ENCODE measurements at places on chromosomes 3 and 15.
A peak's percentile ranks its signal among the peaks of the same experiment; 100 is the strongest.

DNA sequence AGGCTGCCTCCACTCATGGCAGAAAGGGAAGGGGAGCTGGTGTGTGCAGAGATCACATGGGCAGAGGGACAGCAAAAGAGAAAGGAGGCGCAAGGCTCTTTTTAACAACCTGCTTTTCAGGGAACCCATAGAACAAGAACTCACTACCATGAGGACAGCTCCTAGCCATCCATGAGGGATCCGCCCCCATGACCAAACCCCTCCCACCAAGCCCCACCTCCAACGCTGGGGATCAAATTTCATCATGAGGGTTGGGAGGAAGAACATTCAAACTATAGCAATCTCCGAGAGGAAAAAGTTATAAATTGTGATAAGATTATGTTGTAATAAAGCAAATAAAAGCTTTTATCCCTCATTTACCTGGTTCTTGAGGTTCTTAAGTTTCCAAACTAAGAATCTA is 84.7 kb upstream of the LMCD1 start:
- no peak for DNase-seq

GRCh38 chr3:60986552-60986951 is 264.7 kb downstream of the FHIT start:
- DNase-seq, result no peak

GRCh38 chr3:14411988-14412387 is 9.6 kb downstream of the SLC6A6 start:
- no peak for DNase-seq

- DNase-seq, result no peak
These were observed 201.3 kb upstream of the RARB start for GRCh38 chr3:25226747-25227146.

DNA sequence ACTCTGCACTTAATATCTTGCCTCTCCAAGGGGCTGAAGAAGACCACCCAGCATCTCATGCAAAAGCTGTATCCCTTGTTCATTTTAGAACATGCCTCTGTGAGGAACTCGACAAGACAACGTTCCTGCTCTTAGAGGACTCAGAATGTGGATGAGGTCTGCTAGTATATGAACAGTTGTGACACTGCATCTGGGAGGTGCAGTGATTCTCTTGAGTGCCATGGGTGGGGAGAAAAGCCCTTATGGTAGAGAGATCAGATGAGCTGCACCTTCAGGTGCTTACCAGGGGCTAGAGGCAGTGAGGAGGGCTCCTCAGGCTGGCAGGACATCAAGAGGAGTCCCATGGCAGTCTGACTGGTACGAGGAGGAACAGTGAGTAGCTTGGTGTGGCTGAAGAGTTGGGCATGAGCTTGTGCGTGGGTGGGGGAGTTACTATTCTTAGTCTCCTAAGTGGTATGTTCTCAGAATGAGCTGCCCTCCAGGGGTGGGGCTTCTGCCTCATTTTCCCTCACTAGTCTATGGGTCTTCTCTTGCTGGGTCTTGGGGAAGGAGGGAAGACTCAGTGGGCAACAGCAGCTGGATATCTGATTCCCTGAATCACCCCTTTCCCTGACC is 56.7 kb upstream of the ATP2B2 start:
- DNase-seq, result no peak

GRCh38 chr3:187490366-187490765 is 122.2 kb downstream of the RTP4 start:
- DNase-seq, result no peak

- DNase-seq, result no peak
These were observed 298.8 kb downstream of the MEX3B start for GRCh38 chr15:81747026-81747425.

DNA sequence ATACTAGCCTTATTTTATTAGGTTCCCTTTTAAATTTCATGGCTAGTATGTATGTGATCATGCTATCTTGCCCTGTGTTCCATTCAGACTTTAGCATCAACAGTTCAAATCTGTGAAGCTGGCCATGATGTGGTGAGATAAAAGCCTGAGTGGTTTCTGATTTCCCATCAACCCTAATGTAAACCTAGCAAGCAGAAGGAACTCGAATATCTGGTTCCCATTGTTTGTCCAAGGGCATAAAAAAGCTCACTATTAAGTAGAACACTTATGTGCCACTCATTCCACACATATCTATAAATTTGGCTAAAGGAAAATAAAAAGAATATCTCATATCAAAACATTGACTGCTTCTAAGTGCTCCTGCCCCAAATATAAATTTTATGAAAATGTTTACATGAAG is 311.7 kb downstream of the CADM2 start:
- no peak for DNase-seq

GRCh38 chr15:55654561-55655031 is 66.5 kb upstream of the PYGO1 start:
- no peak for DNase-seq

- no peak for DNase-seq
These were observed 275.2 kb upstream of the MEIS2 start for GRCh38 chr15:37375519-37375918.

GRCh38 chr3:30059240-30059639 is 547.2 kb upstream of the TGFBR2 start:
- no peak for DNase-seq

DNA sequence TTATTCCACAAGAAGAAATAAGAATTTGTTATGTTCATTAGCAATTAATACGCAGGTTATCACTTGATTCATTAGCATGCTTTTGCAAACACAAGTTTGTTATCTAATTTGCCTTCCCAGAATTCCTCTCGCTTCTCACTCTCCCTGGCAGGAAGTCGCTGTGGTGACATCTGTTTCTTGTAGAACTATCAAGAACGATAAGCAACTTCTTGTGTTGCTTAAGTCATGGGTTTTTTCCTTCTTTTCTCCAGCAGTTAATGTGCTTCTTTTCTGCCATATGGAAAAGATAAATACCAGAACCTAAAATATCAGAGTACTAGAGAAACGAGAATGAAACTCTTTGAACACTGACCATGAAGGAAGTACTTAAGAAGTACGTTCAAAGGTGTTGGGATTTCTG is 99.8 kb upstream of the CHMP2B start:
- no peak for DNase-seq

DNA sequence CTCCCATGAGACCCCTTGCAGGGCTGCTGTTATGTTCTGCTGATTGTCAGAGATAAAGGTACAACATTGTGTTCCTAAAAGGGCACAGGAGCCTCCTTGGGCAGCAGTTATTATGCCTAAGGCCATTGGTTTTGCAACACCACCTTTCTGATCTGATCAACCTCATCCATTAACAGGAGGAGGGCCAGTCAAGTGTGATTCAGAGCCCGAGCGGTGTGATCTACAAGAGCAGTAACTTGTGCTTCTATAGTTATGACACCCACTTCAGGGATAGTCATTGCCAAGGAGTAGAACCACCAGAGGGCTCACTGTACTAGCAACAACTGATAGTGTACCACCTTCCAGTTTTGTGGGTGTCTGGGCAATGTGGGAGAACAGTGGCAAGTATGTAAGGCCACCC is 1457.9 kb upstream of the CADM2 start:
- DNase-seq, result no peak

GRCh38 chr3:105448338-105448982 is 81.8 kb downstream of the ALCAM start:
- no peak for DNase-seq

- DNase-seq, result no peak
These were observed 76.4 kb downstream of the USF3 start for GRCh38 chr3:113620091-113620490.

GRCh38 chr3:15815696-15816095 is 17.9 kb upstream of the ANKRD28 start:
- no peak for DNase-seq

DNA sequence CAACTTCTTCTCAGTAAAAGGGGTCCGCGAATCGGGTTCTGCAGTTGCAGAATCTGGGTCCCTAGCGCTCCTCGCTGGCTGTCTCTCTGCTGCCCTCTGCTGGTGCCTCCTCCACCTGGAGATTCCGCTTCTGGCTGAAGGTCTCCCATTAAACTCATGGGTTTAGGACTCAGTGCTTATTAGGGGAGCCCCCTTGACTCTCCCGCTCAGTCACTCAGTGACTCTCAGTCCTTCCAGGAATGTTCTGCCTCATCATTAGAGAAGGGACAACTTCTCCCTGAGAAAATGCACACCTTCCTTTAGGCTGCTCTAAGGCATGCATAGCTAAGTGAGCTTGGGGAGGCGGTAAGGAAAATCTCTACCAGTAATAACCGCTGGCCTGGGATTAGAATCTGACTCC is 7.1 kb downstream of the CPN2 start:
- DNase-seq, result peak; percentile 58

- peak; percentile 20 for DNase-seq
These were observed 567 bp downstream of the PFN2 start for GRCh38 chr3:149969940-149970715.

DNA sequence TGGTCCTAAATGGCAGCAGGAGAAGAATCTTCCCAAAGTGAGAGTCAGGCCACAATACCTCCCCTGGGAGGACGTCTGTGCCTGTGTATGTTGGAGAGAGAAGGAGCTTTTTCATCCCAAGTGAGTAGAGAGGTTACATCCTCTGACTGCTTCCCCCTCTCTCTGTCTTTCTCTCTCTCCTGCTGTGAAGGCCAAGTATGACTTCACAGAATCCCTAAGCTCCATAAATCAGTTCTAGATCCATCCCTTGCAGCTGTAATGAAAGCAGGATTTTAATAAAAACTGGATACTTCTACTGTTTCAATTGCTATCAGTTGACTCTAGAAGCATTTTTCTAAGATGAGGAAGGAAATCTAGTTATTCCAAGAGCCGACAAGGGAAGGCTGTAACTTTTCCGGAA is 389.1 kb upstream of the PROK2 start:
- no peak for DNase-seq

DNA sequence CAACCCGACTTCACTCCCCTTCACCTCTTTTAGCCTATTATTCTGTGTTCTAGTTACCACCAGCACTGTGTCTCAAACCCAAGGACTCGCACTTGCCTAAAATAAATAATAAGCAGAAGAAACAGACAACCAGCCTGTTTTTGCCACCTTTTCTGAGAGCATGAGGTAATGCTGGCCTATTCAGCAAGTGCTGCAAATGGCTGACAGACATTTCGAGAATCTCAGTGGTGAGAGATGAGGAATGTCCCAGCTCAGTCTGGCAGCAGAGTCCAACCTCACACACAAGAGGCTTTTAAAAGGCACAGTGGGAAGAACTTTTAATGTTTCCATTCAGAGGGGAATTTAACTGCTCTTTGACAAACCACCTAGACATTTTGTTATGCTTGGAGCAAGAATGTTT is 143.3 kb upstream of the GMNC start:
- no peak for DNase-seq

DNA sequence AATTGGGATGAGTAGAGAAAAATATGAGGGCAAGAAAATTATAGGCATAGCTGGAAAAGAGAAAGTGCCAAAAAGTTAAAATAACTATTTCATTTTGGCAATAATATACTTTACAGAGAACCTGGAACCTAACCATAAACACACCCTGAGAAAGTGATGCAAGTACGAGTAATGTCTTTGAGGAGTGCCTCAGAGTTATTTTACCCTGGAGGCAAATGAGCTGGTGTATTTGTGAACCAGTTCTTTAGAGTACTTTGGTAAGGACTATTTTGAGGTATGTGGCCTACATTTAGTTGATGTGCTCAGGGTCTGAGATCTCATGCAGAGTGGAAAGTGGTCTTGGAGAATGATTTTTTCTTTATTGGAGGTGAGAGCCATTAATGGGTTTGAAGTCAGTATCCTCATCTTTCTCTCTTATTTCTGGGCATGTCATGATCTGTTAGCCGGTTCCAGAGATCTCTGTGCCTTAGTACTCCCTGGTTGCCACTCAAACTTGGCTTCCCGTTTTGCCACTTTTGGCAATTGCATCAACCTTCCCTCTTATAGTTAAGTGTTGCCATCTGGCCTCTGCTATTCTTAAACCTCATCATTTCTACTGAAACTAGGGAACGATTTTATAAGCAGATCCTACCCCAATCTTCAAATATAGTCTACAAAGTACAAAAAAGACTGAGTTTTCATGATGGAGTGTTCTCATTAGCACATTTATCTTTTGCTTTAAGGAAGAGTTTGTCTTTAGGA is 145.7 kb downstream of the EPHA6 start:
- DNase-seq, result no peak

DNA sequence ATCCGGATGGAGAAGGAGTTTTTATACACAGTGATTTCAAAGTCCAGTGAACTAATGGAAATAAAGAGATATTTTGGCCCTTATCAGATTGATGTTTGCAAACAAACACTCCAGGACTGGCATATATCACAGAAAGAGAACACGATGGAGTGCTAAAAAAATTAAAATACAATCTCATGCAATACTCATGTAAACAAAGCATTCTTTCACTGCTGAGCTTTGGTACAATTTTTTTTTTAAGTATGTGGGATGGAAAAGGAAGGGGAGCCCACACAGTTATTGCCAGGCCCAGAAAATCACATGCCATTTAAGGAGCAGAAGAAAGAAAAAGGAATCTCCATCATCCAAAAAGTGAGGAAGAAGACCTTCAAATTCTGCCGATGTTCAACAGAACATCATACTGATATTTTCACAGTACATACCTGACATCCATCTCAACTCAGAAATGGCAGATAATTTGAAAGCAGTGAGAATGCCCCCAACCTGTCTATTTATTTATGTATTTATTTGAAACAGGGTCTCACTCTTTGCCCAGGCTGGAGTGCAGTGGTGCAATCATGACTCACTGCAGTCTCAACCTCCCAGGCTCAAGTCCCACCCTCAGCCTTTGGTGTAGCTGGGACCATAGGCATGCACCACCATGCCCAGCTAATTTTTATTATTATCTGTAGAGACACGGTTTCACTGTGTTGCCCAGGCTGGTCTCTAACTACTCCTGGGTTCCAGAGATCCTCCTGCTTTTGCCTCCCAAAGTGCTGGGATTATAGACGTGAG is 107.5 kb upstream of the SLC2A2 start:
- no peak for DNase-seq

GRCh38 chr15:80440024-80440423 is 35.8 kb downstream of the ARNT2 start:
- DNase-seq, result no peak

- DNase-seq, result no peak
These were observed 29.9 kb upstream of the ST3GAL6 start for GRCh38 chr3:98733053-98733811.

GRCh38 chr15:89364741-89365450 is 30.3 kb upstream of the POLG start:
- DNase-seq, result no peak
